HEK293T (cell line): ENCODE measurements at places on chromosomes 2 and 18.
A peak's percentile ranks its signal among the peaks of the same experiment; 100 is the strongest.

DNA sequence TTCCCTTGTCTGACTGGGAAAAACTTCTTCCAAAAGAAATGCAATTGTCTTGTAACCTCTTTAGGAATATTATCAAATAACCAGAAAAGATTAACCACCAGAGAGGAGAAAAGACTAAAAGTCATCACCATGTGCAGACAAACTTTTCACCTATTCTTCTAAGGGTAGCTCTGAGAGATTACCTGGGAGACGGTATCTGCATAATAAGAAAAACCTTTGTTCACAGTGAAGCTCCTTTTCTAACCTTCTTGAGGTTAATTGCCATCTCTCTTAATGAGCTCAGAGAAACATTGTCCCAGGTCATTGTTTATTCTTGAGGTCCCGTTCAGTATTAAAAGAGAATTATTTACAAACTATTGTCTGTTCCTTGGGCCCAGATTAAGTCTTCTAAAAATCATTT lies 1091.2 kb upstream of the LRRTM1 start:
- no peak for DNase-seq

- DNase-seq = no peak
These were observed 787.9 kb upstream of the RAB6C start for GRCh38 chr2:129191530-129191929.

DNA sequence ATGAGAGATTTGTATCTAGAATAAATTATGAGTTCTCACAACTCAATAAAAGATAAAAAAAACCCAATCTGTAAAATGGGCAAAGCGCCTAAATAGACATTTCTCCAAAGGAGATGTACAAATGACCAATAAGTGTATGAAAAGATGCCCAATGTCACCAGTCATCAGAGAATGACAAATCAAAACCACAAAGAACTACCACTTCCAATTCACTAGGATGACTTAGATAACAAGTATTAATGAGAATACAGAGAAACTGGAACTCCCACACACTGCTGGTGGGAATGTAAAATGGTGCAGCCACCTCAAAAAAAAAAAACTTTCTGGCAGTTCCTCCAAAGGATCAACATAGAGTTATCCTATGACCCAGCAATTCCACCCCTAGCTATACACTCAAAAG lies 17.4 kb upstream of the COL6A3 start:
- no peak for DNase-seq

DNA sequence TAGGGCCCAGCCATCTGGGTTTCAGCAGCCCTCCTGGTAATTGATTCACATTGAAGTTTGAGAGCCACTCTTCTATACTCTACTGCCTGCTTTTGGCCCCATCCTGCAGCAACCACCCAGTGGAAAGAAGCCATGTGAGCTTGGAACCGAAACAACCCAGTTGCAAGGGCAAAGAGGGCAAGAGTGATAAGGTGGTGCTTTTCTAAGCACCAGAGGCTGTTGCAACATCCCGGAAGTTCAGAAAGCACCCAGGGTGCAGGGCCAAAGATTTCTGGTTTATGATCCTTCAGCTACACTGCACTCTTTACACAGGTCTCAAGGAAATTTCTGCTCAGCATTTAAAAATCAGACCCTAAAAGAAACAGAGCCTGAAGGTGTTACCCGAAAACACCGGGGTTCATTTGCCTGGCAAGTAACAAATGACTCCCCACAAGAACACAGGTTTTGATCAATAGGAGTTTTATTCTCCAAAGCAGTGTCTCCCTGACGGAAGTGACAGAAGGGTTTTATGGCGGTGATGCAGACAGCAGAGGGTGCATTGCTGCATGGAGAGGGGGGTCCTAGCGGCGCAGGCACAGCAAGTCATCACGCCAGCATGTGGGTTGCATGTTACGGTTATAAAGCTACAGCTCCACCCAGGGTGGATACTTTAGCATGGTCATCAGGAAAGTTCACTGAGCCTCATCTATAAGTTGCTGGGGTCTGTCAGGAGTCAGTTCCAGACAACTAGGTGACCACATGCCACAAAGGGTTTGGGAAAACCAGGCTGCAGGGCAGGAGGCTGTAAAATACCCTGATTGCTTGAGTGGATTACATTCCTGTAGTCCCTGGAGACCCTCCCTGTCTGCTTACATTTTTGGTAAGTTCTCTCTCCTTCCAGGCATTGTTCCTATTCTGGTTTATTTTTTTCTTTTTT lies 28.8 kb upstream of the TMEM37 start:
- no peak for DNase-seq

GRCh38 chr2:27730980-27731691 lies 40.4 kb upstream of the MRPL33 start:
- no peak for DNase-seq

GRCh38 chr2:65393743-65394422 lies 38.5 kb downstream of the SPRED2 start:
- DNase-seq = no peak

- no peak for DNase-seq
These were observed 91.2 kb upstream of the STK17B start for GRCh38 chr2:196262606-196263005.

GRCh38 chr2:99597616-99598015 lies 107.8 kb upstream of the REV1 start:
- DNase-seq = no peak

GRCh38 chr2:236631856-236632291 lies 62.2 kb downstream of the ACKR3 start:
- DNase-seq = no peak

DNA sequence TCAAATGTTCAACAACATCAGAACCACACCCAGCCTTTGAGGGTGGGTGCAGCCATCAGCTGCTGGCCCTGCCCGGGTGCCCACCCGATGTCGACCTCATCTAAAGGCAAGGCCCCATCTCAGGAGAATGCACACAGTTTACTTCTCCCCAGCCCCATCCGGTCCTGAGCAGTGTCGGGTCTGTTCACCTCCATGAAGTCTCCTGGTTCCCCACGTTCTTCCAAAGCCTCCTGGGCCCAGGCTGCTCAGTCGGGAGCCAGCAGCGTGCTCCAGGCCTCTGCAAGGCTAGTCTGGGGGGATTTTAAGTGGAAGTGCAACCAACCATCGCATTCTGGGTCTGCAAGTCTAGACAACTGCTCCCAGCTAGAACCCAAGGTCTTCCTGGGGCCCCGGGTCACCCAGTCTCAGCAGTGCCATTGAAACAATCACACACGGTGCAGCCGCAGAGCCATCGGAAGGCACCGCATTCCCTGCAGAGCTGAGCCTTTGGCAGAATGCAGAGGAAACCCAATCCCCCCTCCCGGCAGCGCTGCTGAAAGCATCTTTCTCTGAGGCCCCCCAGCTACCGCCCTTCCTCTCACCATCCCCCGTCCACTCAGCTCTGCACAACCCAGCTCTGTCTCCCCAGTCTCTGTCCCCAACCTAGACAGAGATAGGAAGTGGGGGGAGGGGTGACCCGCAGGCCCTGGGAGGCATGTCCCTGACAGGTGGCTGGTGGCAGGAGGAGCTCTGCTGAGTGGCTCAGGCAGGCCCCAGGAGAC lies 8.5 kb downstream of the ESPNL start:
- no peak for DNase-seq

DNA sequence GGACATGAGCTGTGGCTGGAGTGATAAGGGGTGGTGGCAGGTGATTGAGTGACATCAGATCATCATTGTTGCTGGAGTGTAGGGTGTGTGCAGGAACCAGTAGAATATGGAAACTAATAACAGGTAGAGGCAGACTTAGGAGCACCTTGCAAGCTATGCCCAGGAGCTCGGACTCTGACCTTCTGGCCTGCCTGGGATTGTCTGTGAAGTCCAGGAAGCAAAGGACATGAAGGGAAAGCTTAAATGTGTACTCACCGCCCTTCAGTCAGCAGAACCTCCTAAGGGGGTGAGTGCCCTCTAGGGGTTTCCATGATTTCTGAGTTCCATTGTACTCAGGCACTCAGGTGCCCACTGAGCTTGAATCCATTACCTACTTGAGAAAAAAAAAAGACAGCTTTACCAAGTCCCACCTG lies 104.2 kb downstream of the CRIM1 start:
- peak; percentile 26 for DNase-seq

DNA sequence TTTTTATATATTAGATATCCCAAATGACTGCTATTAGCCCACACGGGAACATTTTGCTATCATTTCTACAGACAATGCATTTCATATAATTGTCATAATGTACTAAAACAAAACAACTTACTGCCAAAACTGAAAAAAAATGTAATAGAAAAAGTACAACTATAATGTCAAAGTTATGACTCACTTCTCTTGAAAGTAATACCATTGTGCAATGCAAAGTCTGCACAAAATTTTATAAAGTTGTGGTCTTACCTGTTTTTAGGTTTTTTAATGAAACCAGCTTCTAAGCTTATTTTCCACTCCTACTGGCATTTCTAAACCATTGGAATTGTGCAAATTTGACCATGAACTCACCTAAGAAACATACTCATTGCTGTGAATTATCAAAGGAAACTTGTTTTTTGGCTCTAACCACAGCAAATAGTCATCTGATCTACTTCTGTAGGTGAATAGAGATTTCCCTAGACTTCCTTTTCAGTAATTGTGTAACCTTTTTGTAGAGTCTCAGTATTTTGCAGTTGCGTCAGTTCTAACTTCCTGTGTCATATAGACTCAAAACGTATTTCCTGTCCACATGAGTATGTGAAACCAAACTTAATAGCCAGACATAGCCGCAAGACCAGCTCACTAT lies 31.9 kb upstream of the TFPI start:
- no peak for DNase-seq

DNA sequence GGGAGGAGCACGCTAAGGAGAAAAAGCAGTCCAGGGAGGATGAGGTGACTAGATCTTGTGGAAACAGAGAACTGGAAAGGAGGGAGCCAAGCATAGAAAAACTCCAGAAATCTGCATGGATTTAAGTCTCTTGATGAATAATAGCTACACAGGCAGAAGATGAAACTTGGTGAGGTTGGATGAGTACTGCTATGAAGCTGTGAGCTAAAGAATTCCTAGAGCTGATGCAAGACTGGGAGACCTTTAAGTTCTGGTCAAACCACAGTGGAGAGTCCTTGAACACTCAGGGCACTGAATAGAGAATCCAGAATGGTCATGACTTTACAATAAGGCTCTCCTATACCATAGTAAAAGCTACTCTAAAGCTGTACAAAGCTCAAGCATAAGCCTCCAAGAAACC lies 18.4 kb upstream of the PIEZO2 start:
- DNase-seq = no peak

- no peak for DNase-seq
These were observed 1374.3 kb upstream of the DDX18 start for GRCh38 chr2:116440104-116440653.

- peak; percentile 53 for DNase-seq
These were observed 166.1 kb downstream of the CLIP4 start for GRCh38 chr2:29281086-29281915.

DNA sequence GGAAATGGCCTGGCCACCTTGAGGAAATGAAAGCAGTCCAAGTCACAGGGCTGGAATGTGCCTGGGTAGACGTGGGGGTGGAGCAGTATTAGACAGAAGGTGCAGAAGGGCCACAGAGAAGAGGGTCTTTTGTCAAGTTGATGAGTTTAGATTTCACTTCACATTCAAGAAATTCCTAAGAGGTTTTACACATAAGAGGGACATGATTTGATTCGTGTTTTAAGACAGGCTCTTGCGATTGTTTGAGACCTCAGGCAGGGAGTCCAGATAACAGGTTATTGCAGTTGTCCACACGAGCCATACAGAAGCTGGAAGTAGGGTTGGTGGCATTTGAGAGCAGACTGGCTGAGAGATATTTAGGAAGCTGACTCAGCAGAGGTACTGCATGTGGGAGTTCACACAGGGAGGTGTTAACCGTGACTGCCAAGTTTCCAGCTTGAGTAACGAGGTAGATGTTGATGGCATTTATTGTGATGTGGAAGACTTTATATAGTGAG lies 64.6 kb downstream of the NEB start:
- peak; percentile 15 for DNase-seq

- DNase-seq = no peak
These were observed 156.8 kb downstream of the PAX3 start for GRCh38 chr2:222142027-222142426.

- no peak for DNase-seq
These were observed 84.5 kb downstream of the ANKRD12 start for GRCh38 chr18:9221040-9221439.

GRCh38 chr2:162972383-162972782 lies 133.8 kb upstream of the KCNH7 start:
- no peak for DNase-seq

DNA sequence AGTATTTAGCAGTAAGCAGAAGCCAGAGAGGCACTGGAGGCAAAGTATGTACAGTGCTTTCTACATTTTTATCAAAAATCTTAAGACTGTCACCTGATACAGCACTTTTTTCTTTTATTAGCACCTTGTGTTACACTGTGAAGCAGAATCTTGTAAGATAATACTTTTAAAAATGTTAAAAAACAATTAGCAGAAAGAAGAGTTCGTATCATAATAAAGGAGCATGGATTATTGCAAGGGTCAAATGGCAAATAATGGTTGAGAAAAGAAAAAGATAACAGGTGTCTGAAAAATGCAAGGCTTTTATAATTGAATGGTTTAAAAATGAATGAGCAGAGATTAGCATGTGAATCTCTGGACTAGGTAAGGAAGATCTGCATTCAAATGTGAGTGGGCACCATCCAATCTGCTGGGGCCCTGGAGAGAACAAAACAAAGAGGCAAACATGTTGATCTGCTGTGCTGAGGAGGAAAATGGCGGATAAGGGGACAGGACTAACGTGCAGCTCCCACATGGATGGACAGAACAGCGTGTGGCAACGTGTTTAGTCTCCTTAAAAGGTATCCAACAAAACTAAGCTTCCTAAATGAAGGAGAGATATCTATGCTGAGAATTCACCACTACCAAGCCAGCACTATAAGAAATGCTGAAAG lies 9.5 kb downstream of the CEBPZOS start:
- DNase-seq = no peak

GRCh38 chr2:117989854-117990438 lies 23.9 kb downstream of the CCDC93 start:
- no peak for DNase-seq

GRCh38 chr2:121232626-121233265 lies 52.3 kb downstream of the TFCP2L1 start:
- DNase-seq = no peak
